Jurkat, Clone E6-1 (cell line): ENCODE measurements at places on chromosomes 2 and 18.

DNA sequence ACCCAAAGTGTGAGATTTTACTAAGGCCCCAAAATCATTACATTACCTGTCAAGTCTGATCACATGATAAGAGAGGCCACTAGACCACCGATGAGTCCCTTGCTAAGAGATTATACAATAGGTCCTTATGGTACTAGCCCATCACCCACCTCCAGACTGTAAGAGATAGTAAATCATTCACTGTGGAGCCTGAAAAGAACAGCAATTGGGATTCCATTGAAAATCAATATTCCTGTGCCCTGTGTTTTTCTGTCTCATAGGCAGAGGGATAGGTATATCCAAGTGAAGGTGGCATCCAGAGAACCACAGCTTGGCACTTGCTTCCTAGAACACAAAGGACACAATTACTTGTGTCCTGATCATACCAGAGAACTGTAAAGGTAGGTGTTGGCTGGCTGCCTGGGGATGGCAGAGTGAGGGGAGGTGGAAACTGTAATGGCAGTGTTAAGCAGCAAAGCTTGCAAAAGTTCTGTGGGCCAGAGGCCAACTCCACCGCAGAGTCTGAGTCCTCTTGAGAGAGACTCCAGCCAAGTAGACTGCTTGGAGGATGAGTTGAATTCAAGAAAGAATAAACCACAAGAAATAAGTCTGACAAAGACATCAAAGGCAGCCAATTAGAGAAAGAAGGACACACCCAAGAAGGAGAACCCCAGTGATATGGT is 102.0 kb upstream of the PIEZO2 start:
- no peak for DNase-seq

DNA sequence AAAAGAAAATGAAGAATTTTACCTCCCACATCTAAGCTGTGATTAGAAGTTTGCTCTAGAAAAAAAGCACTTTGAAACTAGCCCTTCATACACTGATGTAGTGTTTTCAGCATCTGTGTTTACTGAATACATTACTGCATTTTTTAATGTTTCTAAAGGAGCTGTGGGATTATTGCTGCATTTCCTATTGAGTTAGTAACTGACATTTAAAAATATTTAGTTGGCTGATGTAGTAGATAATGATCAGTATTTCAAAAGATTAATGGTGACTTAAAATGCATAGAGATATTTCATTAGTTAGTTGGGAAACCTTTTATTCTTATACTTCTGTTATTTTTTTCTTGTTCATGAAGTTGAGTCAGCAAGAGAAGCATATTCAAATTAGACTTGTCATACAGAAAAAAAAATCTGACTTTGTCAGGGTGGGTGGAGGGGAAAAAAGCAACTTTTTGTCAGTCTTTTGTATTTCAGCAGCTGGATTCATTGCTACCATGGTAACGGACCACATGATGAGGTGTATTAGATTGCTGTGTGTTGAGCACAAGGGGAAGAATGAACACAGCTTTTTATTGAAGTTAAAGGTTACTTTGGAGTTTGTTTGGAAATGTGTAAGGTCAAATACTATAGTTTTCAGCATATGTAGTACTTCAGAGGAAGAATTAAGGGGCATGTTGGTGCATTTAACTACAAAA is at the start of gene DTNA:
Gene DTNA, plus strand, starts transcription at position 549 of the 692 bp plus-strand sequence. CDS start 45,679 bp downstream, outside the sequence.
- DNase-seq: no peak

DNA sequence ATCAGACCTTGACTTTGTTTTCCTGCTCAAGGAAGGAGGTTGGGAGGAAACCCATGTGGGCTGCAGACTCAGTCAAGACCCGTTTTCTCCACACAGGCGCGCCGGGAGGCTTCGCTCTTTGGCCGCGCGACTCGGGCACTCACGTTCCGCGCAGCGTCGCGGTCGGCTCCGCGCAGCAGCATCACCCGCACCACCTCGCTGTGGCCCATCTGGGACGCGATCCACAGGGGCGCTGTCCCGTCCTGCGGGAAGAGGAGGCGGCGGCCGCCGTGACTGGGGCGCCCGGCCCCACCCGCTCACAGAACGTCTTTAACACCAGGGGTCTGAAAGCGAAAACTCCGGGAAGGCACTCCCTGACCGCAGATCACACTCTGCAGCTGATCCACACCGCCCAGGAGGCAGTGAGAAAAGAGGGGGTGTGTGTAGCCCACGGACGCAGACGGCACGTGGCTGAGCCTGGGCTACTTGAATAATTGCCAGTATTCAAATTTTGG is 33.1 kb upstream of the NPC1 start:
- no peak for DNase-seq

GRCh38 chr2:181326661-181327060 is 130.5 kb upstream of the ITGA4 start:
- no peak for DNase-seq

DNA sequence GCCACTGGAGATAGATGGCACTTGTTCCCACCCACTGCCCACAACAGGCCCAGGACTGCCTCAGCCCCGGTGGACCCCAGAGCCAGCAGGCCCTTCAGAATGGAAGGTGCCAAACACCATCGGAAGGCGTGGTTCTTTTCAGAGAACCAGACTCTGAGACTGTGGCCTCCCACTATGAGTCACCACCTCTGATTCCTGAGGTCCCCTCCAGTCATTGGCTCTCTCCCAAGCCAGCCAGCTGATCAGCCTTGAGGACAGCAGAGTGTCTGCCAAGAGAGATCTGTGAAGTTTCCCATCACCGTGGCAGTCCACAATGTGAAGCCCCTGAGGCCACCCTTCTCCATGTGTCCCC is 10.4 kb upstream of the MAP3K2 start:
- DNase-seq: no peak

DNA sequence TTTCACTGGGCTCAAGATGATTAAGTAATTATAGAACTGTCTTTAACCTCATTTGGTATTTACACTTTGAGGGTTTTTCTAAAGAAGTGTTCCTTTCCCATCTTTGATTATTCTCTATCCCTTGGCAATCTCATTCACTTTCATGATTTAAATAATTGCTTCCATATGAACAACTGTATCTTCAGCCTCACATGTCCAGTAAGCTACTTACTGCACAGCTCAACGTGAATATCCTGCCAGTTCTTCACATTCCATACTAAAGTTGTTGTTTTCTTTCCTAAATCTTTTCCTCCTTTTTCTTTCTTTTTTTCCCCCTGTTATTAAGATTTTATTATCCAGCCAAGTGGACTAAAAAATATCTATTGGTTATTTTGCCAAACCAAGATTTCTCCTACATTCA is 37.7 kb downstream of the ZC3H15 start:
- no peak for DNase-seq

GRCh38 chr18:45232061-45232460 is 383.2 kb upstream of the SLC14A2 start:
- no peak for DNase-seq

GRCh38 chr2:25618676-25619075 is 54.7 kb downstream of the DTNB start:
- no peak for DNase-seq

- DNase-seq: peak; percentile 77
These were observed 153.0 kb upstream of the ITGA4 start for GRCh38 chr2:181304011-181304844.

DNA sequence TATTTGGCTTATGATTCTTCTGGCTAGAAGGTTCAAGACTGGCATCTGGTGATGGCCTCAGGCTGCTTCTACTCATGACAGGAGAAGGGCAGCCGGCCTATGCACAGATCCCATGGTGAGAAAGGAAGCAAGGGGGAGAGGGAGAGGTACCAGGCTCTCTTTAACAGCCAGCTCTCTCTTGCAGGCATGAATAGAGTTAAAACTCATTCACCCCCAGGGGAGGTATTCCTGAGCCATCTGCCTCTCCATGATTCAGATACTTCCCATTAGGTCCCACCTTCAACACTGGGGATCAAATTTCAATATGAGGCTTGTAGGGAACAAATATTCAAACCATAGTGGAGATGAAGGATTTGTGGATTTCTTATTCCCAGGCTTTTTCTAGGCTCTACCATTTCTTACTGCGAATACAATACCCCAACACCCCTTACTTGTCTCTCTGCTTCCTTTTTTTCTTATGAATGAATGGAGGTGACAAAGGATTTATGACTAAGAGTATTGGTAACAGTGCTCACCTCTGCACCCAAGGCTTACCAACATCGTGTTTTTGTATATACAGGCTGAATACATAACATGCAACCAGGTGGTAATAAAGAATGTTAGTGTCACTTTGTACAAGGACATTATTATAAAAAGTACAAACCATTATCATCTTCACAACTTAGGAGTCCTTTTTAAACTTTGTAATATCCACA is 454.6 kb upstream of the TRIB2 start:
- no peak for DNase-seq

DNA sequence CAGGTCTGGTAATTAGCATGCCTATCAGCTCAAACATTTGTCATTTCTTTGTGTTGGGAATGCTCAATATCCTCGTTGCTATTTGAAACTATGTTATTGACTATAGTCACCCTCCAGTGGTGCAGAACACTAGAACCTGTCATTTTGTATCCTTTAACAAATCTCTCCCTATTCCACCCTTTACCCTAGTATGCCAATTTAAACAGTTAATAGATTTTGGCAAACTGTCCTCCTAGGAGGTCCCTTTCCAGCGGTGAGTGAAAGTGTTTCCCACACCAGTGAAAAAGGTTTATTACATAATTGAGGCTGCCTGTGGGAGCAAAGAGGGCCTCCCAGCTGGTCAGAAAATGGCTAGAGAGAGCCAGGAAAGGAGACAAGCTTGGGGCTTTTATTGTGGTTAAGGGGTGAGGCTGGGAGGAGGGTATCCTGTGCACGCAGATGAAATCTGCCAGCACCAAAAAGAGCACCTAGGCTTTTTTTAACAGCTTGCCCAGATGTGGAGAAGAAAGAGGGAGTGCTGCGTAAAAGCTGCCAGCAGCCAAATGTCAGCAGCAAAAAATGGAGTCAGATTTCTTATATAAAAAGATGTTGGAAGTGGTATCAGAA is 1.8 kb upstream of the DRC1 start:
- DNase-seq: peak; percentile 8

DNA sequence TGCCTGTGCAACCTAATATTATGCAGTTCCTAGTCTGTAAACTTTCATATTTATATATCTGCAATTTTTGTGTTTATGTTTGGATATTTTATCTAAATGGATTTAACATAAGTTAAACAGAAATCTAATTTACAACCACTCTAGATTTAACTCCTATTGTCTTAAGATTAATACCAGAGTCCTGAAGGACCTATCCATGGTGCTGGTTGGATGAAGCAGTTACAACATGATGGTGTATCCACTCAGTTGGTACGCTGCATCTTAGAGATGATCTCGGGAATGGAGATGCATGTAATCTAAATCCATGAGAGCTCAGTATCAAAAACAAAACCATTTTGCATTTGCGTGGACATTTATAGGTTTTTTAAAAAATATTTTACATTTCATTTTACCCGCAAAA is 745.9 kb upstream of the SLC8A1 start:
- no peak for DNase-seq

- DNase-seq: no peak
These were observed 55.0 kb downstream of the RPL37A start for GRCh38 chr2:216553482-216554240.

DNA sequence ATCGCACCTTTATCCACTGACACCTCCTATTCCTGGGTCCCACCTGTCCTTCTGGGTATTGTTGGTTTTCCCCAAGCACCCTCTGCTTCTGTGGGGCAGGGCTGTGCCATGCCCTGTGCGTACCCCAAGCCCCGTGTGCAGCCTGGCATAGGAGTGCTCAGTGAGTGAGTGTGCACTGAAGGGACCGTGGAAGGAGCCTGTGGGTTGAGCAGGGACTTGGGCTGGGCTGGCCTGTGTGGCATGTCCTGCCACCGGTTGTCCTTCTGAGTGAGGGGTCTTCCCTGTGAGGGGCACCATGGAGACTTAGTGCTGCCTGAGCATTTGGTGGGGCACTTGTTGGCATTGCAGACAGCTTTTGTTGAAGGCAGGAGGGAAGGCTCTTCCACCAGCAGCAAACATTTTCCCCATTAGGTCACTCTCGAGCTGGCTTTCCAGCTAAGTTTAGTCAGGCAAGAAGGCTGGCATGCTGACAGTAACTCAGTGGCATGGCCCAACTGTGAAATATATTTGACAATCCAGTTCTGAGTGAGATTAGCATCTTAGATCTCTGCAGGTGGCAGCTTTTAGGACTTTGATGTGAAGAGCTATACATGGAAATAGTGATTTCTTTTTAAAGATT is 64.7 kb downstream of the LPIN1 start:
- DNase-seq: no peak

GRCh38 chr2:240622531-240623235 is 2.6 kb upstream of the GPR35 start:
- DNase-seq: peak; percentile 32

DNA sequence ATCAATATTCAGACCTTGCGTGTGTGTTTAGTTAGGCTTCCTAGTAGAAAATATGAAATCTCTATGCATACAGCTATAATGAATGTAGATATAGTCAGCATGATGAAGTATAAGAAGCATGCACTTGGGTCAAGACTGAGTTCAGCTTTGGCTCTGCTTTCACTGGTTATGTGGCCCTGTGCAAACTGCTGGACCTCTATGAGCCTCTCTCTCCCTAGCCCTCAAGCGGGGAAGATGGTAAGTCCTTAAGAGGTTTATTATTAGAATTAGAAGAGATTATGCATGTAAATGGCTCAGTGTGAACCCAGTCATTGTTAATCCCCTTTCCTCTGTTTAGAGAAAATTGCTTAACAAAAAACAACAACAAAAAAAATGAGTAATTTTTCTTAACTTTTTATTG is 178.8 kb upstream of the NXPH2 start:
- no peak for DNase-seq

- DNase-seq: no peak
These were observed 158.7 kb downstream of the KLHL29 start for GRCh38 chr2:23543728-23544127.

DNA sequence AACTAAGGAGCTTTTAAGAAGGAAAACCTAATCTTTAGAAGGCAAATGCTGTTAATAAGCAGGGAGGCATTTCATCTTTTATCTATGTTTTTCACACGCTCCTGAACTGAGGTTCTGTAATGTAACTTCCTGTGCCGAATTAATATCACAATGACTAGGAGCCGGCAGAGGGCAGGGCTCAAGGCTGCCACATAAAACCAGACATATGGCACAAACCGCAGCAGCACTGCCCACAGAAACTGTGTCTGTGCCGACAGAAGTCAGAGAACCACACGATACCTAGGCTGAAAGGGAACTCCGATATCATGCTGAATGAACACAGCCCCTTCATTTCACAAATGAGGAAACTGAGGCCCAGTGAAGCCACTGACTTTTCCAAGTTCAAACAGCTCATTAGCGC is 112.1 kb downstream of the EIPR1 start:
- DNase-seq: peak; percentile 58

DNA sequence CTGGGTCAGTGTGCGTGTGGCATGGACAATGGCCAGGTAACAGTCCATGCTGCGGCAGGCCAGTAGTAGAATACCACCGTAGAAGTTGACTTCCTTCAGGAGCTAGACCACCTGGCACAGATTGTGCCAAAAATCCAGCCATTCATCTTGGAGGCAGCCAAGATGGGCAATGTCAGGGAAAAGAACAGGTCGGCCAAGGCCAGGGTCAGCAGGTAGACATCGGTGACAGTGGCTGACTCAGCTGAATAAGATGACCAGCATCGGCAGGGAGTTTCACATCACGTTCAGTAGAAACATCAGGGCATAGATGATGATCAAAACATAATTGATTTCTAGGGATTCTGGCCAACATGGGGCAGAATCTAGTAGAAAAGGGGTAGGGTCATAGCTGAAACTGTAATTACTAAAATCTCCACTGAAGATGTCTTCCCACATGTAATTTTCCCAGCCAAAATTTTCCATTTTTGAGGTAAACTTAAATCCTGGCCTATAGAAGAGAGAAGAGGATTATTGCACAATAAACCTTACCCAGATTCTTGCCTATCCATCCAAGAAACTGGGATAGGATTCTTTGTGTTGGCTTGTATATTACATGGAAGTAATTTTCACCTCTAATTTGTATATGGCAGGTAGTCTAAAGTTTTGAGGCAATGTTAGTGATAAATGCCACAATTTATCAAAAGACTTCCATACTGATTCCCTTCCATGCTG is 7.9 kb upstream of the RUFY4 start:
- no peak for DNase-seq
